ENCODE measurements at places on chromosomes 1 and 21.

GRCh38 chr21:46001821-46002681 lies 20.5 kb downstream of the COL6A1 start:
- DNase-seq = no peak

GRCh38 chr1:162094271-162094670 lies 24.8 kb downstream of the NOS1AP start:
- DNase-seq = no peak

DNA sequence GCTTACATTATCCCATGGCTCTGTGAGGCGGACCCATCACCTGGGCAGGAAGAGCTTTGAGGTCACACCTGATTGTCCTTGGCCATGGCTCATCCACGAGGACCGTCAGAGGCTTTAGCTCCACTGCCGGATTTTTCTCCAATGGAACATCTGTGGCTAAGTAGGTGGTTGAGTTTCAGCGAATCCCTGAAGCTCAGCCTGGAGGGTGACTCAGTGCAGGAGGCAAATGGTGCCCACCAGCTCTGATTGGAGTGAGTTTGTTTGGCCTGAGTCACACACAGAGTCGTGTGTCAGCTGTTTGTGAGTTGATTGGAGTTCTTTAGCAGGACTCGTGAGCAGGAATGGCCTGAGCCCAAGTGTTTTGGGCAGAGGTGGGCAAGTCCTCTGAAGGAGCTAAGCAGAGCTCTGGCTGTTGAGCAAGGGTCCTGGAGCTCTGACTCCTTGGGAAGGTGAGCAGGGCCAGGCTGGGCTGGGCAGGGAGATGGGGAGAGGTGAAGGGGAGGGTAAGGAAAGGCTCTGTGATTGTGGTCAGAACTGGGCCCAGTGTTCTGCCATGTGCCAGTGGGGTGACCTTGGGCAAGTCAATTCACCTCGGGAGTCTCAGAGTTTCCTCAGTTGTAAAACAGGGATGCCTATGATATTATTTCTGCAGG lies 2.0 kb downstream of the SLC6A17 start:
- DNase-seq = no peak

GRCh38 chr1:52842643-52843310 lies at the start of gene ZYG11A:
TSS of gene ZYG11A (plus strand) at chr1:52842760. CDS start at chr1:52842884, 124 bp downstream.
- no peak for DNase-seq

GRCh38 chr1:31135973-31136600 lies 70.6 kb upstream of the PUM1 start:
- no peak for DNase-seq

- DNase-seq = no peak
Observed at GRCh38 chr1:201369209-201369608, 8.3 kb downstream of the TNNT2 start.

DNA sequence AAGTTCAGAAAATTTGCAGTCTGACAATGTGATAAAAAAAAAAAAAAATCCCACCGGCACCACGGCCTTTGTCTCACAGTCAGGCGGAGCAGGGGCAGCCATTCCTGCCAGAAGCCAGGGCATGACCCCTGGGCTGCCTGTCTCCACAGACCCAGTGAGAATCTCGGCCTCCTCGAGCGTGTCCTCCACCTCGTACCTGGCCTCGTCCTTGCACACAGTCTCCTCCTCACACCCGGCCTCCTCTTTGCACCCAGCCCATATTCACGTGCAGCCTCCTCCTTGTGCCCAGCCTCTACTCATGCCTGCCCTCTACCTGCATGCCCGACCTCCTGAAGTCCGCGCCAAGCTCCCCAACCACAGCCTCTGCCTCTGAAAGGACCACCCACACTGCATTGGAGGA lies 182.0 kb downstream of the AGBL4 start:
- no peak for DNase-seq

DNA sequence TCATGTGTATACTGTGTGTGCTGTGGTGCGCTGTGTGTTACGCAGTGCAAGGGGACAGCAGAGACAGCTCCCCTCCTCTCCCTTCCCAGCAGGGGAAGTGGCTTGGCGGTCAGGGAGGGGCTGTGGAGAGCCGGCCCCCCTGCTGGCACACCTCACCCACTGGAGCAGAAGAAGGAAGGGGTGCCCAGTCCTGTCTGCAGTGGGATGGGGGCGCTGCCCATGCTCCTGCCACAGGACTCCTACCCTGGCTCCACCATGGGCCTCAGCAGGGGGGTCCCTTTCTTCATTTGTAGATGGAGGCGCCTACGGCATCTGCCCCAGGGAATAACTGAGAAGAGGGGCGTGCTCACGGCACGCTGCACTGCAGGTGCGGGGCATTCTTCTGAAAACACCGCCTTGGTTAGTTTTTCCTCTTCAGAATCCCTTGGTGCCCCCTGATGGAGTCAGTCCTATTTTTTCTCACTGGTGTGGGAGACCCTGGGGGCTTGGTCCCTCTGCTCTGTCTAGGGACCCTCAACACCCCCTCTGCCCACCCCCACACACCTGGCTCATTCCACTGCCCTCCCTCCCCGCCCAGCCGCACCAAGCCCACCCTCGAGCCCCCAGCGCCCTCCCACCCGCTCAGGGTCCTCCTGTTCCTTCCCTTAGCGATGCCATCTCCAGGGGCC lies 13.8 kb upstream of the LDLRAP1 start:
- no peak for DNase-seq

GRCh38 chr1:192448026-192448578 lies 127.5 kb upstream of the RGS1 start:
- no peak for DNase-seq

- DNase-seq = no peak
Observed at GRCh38 chr1:12714710-12715475, 1.0 kb upstream of the AADACL3 start.

All from iPS DF 6.9 (cell line).